Upper lobe of right lung (tissue), 1 donor: ENCODE measurements at places on chromosomes 2 and 18. TPM values are rescaled to one million over a fixed set of nuclear protein-coding genes. Genes with fewer than 3 reads are reported as not detected.

The VWA3B gene
- 0.17 TPM for total RNA-seq

The FOXI3 gene
- not detected for total RNA-seq

- no peak for DNase-seq
These were observed 216.6 kb downstream of the SPAG16 start for GRCh38 chr2:213500881-213501280.

GRCh38 chr2:123895651-123896050 lies 129.4 kb upstream of the CNTNAP5 start:
- DNase-seq: no peak

DNA sequence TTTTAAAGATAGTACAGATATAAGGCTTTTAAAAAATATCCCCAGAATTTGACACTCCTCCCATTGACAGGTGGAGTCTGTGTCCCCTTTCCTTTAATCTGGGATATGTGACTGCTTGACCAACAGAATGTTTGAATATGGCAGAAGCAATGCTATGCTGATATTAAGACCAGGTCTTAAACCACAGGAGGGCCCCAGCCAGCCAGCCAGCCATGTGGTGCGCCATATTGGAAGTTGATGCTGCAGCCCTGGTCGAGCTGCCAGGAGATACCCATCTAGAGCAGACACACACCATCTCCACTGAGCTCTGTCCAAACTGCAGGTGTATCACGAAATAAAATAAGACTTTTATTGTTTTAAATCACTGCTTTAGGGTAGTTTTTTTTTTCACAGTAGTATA lies 122.3 kb upstream of the CAB39 start:
- no peak for DNase-seq

- DNase-seq: no peak
These were observed 269.5 kb downstream of the NEDD4L start for GRCh38 chr18:58313491-58314032.
